Osteocyte (in vitro differentiated cells): ENCODE measurements at places on chromosomes 11 and 22. TPM values are rescaled to one million over a fixed set of nuclear protein-coding genes. Genes with fewer than 3 reads are reported as not detected.

Gene BIRC3
- 1.0 and 1.5 TPM in 2 replicates for total RNA-seq

DNA sequence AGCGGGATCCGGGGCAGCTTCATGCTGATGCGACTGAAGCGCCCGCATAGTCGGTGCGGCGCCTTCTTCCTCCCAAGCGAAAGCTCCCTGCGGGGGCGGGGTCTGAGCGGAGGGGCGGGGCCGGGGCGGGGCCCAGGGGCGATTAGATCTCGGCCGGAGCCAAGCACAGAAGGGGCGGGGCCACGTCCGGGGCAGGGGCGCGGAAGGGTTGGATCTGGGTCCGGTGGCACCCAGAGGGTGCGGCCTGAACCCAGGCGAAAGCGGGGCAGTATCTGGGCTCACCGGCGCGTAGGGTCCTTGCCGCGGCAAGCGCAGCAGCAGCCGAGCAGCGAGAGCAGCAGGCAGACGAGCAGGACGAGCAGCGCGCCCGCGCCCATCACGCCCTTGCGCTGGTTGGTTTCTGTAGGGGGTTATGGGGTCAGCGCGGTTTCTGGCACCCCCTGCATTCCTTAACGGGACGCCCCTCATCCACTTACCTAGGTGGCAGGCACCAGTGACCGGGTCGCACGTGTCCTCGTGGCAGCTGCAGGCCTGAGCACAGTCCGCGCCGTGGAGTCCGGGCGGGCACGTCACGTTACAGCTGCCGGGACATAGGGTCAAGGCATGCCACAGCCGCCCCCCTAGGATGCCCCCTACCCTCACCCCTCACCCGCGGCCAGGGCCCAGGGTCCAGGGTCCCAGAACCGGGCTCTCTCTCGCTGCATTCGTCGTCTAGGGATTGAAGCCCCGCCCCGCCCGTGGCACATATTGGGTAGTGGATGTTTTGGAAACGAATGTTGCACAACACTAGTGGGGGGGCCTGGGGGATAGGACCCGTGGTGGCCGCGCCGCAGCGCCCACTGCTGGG is 8.1 kb downstream of the SCARF2 start:
- no peak overlapping the region for H3K4me3 ChIP-seq
- DNase-seq = no peak
- peaks cover 25% of the 10 kb centered on the region for H3K36me3 ChIP-seq

GRCh38 chr11:870127-870413 is 27.4 kb downstream of the TSPAN4 start:
- H3K36me3 ChIP-seq = no peaks in the 10 kb centered on the region
- no peak overlapping the region for H3K27ac ChIP-seq
- H3K4me3 ChIP-seq = no peak overlapping the region
- H3K27me3 ChIP-seq = no peaks in the 10 kb centered on the region

GRCh38 chr11:23563591-23563990 is 703.3 kb upstream of the CCDC179 start:
- H3K27me3 ChIP-seq = no peaks in the 10 kb centered on the region
- DNase-seq = no peak
- no peaks in the 10 kb centered on the region for H3K36me3 ChIP-seq
- H3K27ac ChIP-seq = no peak overlapping the region
- no peak overlapping the region for H3K4me3 ChIP-seq
